Epithelial cell of esophagus (primary cell): ENCODE measurements at places on chromosomes 7 and 10.

- peak; percentile 22 for DNase-seq
These were observed 9.7 kb downstream of the ABCA13 start for GRCh38 chr7:48180981-48181380.

DNA sequence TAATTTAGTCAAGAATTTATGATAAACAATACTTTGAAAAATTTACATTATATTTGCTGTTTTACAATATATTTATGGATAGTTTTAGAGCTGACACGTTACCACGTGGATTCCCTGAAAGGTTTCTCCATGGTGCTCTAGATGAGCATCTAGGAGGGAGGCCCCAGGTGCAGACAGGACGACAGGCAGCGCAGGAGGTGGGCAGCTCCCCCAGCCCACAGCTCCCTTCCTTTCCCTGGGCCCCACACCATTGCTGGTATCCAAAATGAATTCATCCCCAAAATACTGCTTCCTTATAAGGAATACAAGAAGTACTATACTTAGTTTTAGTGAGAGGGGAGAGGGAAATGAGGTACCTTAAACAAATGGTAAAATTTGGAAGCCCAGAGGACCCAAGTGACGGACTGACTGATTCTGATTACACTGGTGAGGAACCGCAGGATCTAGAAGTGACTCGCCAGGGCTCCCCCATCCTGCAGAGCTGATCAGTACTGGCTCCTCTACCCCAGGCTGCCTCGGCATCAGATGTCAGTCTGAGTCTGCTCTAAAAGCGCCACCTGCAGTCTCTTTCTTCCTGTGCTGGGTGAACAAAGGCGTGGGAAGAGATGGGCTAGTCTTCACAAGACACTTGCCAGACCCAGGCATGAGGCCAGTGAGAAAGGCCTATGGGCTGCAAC lies 89.2 kb downstream of the DLG5 start:
- peak; percentile 75 for DNase-seq

- peak; percentile 75 for DNase-seq
These were observed at the start of gene NUP205 for GRCh38 chr7:135557455-135558336. Gene NUP205 (plus strand): TSS chr7:135557917. CDS start chr7:135557945, 28 bp downstream.

GRCh38 chr10:35421553-35422178 lies 85.4 kb downstream of the CCNY start:
- DNase-seq: peak; percentile 91

- DNase-seq: no peak
These were observed 4.5 kb downstream of the AKR1E2 start for GRCh38 chr10:4830551-4830950.

- peak; percentile 45 for DNase-seq
These were observed 29.8 kb downstream of the SNX10 start for GRCh38 chr7:26321435-26321834.

- DNase-seq: no peak
These were observed 170.8 kb upstream of the PODXL start for GRCh38 chr7:131727189-131727588.

DNA sequence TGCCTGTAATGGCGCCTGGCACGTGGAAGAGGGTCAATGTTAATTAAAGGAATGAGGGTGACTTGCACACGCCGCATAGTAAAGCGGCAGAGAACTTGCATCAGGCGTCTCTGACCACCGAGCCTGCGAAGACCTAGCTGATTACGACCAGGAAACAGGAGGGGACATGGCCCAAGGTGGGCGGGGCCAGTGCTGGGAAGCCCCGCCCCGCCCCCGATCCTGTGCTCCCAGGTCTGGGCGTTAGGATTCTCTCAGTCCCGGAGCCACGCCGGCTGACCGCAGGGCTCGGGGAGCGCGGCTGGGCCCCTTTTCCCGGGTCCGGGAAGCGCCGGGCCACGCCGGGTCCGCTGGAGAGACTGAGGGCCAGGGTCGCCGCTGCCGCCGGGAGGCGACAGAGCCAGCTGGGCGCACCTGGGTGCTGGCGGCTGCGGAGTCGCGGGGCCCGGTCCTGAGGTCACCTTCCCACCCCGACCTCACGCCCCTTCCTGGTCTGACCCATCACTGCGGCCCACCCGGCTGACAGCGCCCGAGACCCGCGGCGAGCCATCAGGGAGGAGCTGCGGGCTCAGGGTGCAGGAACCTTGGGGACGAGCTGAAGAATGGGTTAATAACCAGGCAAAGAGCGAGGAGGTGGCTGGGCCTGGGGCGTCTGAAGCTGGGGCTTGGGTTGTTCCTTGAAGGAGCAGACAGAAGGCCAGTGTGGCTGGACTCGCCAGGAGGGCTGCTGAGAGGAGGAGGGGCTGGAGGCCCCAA lies 23.0 kb upstream of the GRID1 start:
- DNase-seq: peak; percentile 43

DNA sequence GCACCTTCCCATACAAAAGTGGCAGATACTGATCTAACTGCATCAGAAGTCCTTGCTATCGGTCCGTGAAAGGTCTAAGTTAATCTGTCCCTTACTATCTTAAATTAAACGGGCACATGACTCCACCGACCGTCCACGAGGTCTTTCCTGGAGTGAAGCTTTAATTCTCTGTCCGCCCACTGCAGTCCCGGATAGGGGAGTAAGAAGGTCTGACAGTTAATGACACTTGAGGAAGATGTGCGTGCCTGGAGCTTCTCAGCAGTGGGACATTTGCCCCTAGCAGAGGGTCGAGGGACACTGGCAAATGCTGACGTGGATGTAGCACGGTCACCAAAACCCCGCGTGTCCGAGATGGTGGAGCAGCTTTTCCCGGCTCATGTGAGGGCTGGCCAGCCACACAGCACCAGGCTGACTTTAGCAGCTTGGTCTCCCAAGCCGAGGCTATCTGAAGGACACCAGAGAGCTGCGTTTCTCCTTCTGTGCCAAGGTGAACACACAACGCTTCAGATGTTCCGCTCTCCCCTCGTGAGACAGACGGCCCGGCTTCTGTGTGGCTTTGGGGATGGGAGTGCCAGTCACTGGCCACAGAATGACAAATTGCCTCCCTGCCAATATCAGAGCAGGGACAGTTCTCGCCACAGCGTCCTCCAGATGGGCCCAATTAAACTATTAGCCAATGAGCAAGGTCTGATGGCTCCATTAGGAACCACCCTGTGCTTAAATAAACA lies 86.6 kb downstream of the ADARB2 start:
- no peak for DNase-seq

DNA sequence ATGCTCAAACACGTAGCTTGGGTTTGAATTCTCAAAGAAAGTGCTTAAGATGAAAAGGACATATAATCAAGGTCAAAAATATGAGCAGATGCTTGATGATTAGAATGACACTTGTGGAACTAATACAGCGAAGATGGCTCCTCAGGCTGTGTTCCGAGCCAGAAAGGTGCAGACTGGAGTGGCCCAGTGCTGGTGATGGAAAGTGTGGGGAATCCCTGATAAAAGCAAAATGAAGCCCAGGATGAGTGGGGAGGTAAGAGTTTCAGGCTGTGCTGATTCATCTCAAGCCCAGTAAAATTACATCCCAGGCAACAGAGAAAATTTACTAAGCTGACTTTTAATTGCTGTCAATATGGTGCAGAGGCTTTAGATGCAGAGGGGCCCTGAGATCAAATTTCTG lies 77.8 kb upstream of the IKZF1 start:
- DNase-seq: no peak

DNA sequence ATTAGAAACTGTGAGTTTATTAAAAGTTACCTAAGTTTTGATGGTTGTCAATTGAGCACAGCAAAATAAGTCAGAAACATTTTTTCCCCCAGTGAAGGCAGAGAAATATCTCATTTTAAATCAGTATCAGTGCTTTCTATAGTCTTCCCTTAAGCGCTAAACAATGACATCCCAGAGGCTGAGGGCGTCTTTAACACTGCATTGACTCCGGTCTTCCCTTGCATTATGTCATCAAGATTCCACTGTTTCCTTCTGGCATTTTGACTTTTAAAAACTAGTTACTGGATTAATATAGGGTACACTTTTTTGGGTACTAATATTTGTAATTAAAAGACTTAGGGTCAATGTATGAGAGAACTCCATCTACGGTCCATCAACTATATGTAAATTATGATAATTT lies 3.9 kb downstream of the GLUD1 start:
- no peak for DNase-seq

DNA sequence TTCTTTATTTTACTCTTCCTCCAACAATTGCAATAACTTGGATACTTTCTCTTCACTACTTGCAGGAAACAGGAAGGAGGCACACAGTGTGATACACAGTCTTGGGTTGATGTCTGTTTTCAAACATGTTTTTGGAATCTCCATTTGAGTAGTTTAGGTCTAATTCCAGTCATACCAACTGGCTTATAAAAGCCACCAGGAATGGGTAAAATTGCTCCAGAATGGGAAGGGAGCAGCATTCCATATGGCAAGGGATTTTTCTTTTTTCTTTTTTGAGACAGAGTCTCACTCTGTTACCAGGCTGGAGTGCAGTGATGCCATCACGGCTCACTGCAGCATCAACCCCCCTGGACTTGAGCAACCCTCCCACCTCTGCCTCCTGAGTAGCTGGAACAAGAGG lies 545.1 kb upstream of the GALNT17 start:
- no peak for DNase-seq

DNA sequence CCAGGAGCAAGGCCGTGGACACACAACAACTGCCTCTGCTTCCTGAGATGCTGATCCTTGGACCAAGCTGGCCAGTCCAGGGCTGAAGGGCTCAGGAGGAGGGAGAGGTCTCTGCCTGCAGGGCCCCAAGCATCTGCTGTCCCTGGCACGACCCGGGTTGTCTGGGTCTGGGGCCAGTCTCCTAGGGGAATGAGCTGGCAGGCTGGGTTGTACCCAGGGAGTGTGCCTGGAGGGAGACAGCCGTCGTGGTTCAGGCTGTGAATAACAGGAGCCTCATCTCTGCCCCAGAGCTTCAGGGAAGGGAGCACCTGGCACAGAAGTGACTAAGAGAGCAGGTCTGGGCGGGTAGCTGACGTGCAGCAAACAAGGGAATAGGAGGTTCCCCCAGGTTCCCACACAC lies 17.9 kb upstream of the SERPINE1 start:
- DNase-seq: peak; percentile 99

DNA sequence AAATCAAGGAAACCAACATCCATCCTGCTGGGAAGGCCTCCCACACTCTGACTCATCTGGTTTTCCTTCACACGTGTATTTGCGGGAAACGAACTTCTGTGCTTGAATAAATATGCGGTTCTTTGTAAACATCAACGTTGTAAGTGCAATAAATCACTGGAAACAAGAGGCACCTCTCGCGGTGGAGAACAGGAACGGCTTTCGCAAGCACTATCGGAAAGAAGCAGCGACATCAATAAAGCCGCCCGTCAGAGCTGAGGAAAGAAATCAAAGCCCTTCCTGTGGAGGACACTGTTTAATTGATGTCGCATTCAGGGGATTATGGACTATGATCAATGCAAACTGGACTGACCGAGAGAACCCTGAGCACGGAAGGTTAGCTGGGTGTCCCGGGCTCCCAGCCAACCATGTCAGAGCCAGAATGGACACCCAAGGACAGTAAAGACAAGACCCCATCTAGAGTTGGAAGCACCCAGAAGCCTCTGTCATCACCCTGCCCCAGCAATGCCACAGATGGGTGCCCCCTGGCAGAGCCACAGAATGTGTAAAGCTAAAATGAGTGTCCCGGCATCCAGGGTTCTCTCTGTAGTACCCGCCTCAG lies 37.6 kb downstream of the OAT start:
- DNase-seq: no peak

- no peak for DNase-seq
These were observed 92.8 kb downstream of the ST7 start for GRCh38 chr7:117045927-117046710.

- DNase-seq: peak; percentile 79
These were observed 29.3 kb upstream of the SH3PXD2A start for GRCh38 chr10:103884681-103885139.

DNA sequence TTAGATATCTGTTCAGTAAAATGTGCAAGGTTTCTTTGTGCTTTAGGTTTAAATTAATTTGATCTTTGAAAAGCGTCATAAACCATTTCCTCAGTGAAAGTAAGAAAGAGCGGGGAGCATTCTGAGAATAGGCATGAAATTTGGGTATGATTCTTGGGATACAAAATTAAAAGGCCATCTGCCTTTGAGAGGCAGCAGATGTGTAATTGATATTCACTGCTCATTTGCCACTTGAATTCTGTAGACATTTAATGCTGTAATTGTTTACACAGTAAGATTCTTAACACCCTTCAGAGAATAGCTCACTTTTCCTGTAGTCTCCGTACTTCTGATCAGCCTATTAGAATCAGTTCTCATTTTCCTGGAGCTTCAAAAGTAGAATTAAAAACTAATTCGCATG lies 18.7 kb downstream of the FRMD4A start:
- DNase-seq: no peak

DNA sequence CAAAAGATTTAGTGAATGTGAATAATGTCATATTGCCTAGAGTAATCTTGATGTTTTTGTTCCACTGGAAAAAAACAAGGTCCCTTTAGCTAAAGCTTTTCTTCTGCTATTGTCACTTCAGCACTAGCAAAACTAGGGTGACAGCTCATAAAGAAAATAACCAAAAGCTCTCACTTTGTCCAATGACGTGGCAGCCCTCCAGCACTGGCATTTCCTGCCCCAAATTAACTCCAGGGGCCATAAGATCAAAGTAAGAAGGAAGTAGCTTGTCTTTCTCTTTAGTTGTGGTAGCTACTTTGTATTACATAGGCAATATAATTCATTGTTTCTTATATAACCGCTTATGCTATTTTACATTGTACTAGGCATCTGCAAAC lies 47.3 kb downstream of the LRRN3 start:
- peak; percentile 39 for DNase-seq

GRCh38 chr7:95105627-95106026 lies 198.2 kb downstream of the PPP1R9A start:
- peak; percentile 9 for DNase-seq

GRCh38 chr10:101284101-101284743 lies 55.0 kb upstream of the LBX1 start:
- no peak for DNase-seq

- DNase-seq: no peak
These were observed 5.9 kb downstream of the PPP1R3A start for GRCh38 chr7:113912876-113913275.

DNA sequence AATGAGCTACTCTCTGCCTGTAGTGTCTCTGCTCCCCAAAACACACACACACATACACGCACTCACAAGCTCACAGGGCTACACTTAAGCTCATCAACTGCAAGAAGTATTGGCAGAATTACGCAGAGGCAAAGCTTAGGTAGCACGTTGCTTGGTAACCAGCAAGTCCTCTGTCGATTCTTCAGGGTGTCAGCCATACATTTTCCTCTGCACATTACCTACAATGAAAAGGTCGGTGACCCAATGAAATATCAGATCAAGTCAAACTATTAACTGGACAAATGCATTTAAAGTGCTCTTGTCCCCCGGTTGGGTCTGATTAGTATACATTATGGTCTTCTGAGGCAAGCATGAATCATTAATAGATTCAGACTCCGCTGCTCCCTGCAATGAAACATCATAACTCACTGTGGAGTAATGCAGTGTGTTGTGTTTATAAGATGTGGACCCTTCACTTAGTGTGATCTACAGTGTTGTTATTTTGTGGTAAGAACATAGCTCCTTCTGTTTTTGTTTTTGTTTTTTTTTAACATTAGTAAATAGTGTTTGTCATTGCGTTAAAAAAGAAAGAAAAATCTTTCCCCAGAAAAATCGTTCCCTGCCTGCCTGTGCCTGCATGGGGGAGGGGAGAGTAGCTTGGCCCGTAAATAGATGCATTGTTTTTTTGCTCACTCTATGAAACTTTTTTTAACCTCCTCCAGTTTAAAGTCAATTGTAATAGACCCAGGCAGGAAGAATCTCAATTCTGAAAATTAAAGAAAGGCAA lies 325.5 kb downstream of the SFMBT2 start:
- DNase-seq: peak; percentile 4
